ENCODE measurements at places on chromosomes 1 and 21. TPM values are rescaled to one million over a fixed set of nuclear protein-coding genes. Genes with fewer than 3 reads are reported as not detected.
A peak's percentile ranks its signal among the peaks of the same experiment; 100 is the strongest.

The OVAAL gene
- not detected for total RNA-seq

DNA sequence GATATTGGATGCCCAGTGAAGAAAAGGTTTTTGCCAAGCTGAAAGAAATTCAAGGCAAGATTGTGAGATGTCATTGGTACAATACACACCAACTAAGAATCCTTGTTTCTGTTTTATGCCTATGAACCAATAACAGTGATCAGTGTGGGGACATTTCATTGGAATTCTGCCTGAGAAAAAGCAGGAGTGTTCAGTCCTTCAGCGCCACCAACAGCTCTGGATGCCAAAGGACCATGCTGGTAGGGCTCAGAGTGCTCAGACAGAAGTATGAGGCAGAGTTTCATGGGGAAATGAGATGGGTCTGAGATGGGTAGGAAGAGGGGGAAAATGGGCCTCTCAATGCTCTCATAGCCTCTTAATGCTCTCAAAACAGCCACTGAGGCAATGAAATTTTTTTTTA, 56.5 kb downstream of the GABPA start:
- DNase-seq: no peak

DNA sequence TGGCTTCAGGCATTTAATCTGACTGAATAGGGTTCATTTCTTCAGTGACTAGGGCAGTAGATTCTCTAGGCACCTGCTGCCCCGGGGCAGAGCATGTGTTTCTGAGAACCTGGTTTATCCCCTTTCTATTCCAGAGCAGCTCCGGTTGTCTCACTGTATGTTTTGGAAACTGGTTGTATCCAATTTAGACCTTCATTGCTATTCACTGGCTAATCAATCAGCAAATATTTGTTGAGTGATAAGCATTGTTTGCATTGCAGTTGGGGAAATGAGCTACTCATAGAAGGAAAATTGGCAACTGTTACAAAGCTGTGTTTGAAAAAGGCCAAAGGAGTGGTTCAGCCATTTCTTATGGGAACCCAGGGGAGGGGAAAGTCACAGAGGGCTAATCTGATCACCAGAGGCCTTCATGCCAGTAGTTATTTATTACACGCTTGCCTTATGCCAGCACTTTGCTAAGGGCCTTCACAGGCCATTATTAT, 2.9 kb downstream of the QSOX1 start:
- DNase-seq: peak; percentile 56

DNA sequence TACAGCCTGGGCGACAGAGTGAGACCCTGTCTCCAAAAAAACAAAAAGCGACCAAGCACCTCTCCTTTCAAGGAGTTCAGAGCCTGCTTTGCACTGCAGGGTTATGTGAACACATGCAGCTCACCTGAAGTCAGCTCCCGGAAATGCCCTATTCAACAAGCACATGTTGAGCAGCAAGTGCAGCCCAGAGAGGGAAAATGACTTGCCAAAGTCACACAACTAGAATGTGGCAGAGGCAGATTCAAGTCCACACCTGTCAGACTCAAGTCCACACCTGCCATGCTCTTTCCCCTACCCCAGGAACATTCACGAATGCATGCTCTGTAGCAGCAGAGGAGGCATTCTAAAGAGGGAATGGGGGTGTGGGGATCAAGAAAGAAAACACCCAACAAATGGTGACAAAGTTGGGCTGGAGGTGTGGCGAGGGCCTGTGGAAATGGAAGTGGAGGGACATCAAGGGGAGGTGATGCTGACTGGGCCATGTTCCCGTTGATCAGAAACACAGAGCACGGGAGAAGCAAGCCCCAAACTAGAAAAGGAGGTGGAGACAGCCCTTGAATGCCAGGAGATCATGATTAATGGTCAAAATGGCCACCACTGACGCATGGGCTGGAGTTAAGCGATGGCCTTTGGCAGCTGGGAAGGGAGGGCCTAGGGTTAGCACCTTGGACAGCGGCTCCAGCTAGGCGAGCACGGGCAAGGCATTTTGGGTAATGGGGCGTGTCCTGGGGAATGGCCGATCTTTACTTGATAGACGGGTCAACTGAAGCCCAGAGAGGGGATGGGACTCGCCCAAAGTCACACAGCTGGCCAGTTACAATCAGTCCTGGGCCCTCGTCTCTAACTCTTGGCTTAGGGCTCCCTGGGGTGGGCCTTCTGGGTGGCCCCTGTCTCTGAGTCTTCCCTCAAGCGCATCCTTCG, 21.5 kb downstream of the RAP1GAP start:
- DNase-seq: peak; percentile 53

GRCh38 chr1:186849826-186850225, 21.1 kb downstream of the PLA2G4A start:
- no peak for DNase-seq

DNA sequence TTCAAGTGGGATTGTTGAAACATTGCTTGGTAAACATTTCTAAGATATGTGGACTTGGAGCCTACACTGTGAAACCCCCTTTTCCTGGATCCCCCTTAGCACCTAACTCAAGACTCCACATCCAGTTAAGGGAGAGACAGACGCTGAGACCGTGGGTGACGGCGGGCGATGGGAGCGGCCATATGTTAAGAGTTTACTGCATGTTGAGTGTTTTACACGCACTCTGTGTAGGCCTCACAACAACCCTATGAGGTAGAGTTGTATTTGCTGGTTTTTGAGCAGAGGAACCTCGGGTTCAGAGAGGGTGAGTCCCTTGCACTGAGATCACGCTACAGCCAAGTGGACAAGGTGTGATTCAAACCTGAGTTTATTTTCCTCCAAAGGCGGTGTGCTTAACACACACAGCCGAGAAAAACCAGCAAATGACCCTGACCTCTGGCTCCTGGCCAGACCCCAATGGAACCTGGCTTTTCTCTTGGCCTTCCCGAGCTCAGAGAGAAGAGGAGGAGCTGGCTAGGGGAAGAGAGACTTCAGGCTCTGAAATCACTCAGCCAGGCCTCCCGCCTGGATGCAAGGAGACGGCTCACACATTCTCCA, 46.9 kb upstream of the GOLT1A start:
- no peak for DNase-seq

The TYW3 gene
- total RNA-seq: 22.8 TPM

DNA sequence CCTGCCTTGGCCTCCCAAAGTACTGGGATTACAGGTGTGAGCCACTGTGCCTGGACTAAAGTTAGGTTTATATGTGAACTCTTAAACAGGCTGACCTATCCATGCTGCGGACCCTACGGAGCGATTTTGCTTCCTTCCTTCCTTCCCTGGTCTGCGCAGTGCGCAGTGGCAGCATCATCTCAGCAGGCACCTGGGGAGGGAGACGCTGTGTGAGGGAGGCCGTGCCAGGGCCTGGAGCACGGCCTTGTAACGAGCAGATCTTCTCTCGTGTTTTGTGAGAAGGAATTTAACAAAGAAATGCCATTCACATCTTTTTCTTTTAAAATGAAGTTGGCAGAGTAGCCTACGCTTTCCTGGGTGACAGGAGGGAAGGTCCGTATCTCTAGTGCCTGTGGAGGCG, 45.8 kb downstream of the PKNOX1 start:
- DNase-seq: no peak

- DNase-seq: no peak
Measured at GRCh38 chr1:95115708-95116137, 1.4 kb upstream of the TLCD4 start.

DNA sequence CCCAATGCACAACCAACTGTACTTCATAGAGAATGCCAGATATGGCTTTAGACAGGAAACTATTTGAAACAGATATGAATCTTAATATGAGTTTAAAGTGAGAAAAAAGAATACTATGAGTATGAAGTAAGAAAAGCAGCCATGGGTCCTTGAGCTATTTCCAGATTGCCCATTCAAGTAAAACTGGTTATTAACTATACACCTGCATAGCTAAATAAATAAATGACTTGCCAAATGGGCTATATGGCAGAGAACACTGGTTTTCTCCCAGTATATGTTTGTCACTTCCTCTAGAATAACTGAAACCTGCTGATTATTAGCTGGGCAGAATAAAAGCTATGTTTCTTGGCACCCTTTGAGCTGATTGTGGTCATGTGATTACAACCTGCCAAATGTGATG, 17.0 kb upstream of the CD1C start:
- no peak for DNase-seq

GRCh38 chr21:35111321-35111930, 62.3 kb upstream of the RUNX1 start:
- DNase-seq: no peak

DNA sequence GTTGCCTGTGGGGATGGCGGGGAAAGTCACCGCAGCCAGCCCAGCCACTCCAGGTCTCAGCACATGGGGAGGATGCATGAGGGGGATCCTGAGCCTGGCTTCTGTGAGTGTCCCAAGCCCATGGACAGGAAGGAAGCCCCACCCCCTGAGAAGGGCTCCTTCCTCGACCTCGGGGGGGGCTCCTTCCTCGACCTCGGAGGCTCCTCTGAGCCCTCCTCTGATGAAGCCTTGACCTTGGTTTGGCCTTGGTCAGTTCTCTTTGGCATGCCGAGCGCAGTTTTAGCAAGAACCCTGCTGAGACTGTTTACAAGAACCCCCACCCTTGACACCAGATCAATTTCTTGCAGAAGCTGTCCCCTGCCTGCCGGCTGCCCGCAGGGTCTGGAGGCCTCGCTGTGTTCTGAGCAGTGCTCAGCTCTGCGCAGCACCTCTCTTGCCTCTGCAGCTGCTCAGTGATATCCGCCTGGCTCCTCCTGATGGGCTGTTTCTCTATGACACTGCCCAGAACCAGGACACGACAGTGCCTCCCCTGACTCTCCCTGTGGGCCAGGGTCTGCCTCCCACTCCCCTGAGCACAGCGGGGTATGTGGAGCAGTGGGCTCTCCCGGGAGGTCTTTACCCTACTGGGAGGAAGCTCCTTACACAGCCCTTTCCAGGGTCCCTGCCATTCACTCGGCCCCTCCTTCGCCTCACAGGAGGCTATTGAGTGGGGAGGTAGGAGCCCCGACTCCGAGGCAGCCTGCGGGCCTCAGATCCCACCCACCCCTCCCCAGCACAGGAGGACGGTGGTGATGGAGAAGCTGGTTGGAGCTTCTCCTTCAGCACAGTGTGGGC, 15.4 kb downstream of the ACTRT2 start:
- no peak for DNase-seq

DNA sequence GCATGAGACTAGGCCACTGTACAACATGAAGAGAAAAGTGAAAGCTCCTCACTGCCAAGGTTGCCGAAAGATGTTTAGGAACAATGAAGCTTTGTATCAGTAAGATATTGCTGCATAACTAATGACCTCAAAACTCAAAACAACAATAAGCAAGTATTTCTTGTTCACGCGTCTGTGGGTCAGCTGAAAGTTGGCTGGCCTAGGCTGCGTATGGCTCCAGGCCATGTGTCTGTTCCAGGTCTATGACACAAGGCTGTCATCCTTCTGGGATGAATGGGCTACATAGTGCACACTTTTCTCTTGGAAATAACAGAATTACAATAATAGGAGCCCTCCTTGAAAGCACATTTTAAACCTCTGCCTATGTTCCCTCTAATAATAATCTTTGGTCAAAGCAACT, 515.9 kb downstream of the PLPP3 start:
- no peak for DNase-seq

The CR1 gene
- not detected for total RNA-seq

GRCh38 chr1:227996187-227996950, 10.4 kb upstream of the WNT3A start:
- no peak for DNase-seq

The FCAMR gene
- total RNA-seq: not detected

DNA sequence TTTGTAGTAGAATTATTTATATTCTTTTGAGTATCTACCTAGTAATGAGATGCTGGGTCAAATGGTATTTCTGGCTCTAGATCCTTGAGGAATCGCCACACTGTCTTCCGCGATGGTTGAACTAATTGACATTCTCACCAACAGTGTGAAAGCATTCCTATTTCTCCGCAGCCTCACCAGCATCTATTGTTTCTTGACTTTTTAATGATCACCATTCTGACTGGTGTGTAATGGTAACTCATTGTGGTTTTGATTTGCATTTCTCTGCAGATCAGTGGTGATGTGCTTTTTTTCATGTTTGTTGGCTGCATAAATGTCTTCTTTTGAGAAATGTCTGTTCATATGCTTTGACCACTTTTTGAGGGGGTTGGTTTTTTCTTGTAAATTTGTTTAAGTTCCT, 15.3 kb upstream of the IL23R start:
- DNase-seq: no peak

DNA sequence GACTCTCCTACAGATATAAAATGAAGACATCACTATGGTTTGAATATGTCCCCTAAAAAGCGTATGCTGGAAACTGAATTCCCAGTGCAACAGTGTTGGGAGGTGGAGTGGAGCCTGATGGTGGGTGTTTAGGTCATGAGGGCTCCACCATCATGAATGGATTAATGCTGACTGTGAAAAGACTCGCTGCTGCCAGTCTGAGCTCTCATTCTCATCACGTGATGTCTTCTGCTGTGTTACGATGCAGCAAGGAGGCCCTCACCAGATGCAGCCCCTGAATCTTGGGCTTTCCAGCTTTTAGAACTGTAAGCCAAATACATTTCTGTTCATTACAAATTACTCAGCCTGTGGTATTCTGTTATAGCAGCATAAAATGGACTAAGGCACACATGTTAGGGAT, 73.8 kb upstream of the PPP2R5A start:
- no peak for DNase-seq

- DNase-seq: no peak
Measured at GRCh38 chr21:16538936-16539440, 809.2 kb downstream of the USP25 start.

GRCh38 chr1:4634793-4635406, 19.5 kb upstream of the AJAP1 start:
- DNase-seq: no peak

DNA sequence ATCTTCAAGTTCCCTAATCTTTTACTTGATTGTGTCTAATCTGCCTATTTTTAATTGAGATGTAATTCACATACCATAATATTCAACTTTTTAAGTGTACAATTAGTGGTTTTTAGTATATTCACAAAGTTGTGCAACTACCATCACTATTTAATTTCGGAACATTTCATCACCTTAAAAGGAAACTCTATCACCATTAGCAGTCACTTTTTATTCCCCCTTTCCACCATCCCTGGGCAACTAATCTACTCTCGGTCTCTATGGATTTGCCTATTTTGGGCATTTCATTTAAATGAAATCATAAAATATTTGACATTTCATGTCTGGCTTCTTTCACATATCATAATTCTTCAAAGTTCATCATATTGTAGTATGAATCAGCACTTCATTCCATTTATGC, 30.6 kb upstream of the HYI start:
- no peak for DNase-seq

The GCSAML gene
- total RNA-seq: not detected

- no peak for DNase-seq
Measured at GRCh38 chr21:28734522-28735175, 258.0 kb downstream of the LTN1 start.

The NDUFV3 gene
- 45.7 TPM for total RNA-seq

DNA sequence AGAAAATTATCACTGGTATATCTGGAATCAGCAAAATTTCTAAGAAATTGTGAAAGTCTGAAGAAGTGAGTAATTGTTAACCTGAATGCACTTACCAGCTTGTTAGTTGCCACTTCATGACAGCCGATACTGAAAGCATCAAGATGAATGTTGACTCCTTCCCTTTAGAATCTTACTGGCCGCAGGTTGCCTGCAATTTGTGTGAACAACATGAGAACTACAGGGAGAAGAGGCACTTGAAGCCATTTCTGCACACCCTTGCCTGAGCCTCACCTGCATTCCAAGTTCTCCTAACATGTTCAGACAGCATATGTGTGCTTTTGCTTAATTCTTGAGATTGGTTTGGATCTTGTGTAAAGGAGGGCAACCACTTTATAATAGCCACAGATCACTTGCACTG, 59.2 kb upstream of the SSX2IP start:
- DNase-seq: no peak

All from endothelial cell of umbilical vein (primary cell).